ENCODE measurements at places on chromosomes 16 and 17.

DNA sequence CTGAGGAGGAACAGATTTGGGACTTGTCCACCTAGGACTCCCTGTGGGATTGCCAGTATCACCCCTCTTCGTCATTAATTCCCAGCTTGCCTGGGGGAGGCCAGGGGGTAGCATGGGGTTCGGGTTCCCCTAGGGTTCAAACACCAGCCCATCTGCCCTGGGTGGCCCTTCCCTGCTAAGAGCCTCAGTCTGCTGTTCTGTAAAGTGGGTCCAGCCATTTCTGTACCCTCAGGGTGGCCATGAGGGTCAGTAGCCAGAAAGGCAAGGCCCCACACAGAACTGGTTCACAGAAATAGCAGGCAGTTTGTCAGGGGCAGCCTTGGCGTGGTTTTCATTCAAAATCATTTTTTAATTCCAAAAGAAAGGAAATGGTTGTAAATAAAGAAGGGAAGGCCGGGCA is 62.9 kb downstream of the RAI1 start:
- DNase-seq, result no peak

- DNase-seq, result no peak
Observed at GRCh38 chr16:89430436-89431157, 59.8 kb downstream of the ANKRD11 start.

DNA sequence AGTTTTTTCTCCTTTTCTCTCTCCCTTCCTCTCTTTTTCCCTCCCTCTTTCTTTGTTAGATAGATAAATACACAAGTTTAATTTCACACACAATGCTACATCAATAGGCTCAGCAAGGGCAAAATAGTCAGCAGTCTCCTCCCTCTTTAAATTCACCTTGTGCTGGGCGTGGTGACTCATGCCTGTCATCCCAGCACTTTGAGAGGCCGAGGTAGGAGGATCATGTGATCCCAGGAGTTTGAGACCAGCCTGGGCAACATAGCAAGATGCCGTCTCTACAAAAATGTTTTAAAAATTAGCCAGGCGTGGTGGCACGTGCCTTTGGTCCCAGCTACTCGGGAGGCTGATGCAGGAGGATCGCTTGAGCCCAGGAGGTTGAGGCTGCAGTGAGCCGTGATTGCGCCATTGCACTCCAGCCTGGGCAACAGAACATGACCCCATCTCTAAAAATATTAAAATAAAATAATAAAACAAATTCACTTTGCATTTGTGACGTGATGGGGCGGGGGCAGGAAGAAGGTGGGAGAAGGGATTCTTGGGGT is 27.4 kb downstream of the IL21R start:
- DNase-seq, result no peak

DNA sequence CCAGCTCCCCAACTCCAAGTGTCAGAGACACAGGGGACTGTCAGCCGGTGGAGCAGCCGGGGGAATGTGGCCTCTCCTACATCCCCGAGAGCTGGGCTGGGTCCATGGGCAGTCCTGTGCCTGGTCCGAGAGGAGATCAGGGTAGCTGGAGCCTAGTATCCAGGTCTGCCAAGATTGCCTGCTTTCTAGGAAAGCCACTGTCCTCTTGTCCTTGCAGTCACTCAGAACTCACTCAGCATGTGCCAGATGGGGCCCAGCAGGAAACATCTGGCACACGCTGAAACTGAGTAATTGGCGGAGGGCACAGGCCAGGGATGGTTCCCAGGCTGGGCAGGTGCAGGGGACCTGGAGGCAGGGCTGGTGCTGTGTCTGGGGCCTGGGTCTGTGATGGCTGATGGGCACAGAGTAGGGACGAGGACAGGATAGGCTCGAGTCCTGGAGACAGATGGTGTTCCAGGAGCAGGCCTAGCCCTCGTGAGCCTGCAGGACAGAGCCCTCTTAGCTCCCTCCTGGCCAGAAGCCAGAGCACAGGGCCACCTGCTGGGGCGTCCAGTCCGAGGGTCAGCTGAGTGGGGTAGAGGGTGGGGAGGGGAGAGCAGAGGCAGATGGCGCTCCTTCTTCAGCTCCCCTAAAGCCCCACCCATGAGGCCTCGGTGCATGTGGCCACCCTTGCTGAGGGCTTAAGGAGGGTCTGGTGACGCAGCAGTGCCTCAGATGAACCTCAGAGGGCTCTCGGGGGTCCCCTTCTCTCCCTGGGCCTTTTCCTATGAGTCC is 31.1 kb downstream of the ADCY7 start:
- no peak for DNase-seq

DNA sequence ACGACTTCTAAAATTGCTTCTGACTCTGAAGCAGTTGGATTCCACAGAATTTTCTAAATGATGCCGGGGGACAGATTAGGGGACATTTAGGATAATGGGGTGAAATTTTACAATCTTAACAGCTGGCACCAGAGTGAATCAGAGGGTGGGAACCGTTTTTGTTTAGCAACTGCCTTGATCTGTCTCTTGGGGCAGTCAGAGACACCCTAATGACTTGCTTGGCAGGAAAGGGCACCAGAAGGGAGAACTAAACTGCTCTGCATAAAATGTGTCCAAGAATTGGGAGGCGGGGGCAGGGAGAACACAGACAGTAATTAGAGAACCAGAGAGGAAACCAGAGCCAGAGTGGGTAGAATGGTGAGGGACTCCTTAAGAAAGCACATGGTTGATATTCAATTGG is 6.1 kb upstream of the ABCC12 start:
- DNase-seq, result no peak

DNA sequence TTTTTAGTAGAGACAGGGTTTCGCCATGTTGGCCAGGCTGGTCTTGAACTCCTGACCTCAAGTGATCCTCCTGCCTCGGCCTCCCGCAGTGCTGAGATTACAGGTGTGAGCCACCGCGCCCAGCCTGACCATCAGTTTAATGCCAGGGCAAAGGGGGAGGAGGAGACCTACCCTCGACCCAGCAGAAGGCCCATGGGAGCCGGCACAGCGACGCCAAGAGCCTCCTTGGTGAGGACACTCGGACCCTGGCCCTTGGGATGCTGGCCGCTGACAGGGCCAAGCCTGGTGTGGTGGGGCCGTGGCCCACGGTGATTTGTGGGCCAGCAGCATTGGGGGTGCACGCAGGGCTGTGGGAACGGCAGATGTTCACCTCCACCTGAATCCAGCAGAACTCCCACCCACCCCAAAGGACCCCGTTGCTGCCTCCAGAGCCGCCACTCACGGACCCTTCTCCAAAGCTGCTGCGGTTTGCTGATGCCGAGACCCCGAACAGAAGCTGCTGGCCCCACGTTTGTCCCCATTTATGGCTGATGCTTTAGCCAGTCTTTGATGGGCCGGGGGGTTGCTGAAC is 20.0 kb downstream of the UTS2R start:
- no peak for DNase-seq
